Stimulated activated CD4-positive, alpha-beta T cell treated with anti-CD3 and anti-CD28 coated beads, Interleukin-15, amount 100 ng/mL, for 1 hour (primary cell): ENCODE measurements at places on chromosomes 3 and 15.
A peak's percentile ranks its signal among the peaks of the same experiment; 100 is the strongest.

GRCh38 chr15:101277038-101277822 is at the start of gene SELENOS:
TSS of gene SELENOS (minus strand) at chr15:101277485. CDS start at chr15:101277417, 68 bp downstream.
- peak; percentile 72 for DNase-seq

DNA sequence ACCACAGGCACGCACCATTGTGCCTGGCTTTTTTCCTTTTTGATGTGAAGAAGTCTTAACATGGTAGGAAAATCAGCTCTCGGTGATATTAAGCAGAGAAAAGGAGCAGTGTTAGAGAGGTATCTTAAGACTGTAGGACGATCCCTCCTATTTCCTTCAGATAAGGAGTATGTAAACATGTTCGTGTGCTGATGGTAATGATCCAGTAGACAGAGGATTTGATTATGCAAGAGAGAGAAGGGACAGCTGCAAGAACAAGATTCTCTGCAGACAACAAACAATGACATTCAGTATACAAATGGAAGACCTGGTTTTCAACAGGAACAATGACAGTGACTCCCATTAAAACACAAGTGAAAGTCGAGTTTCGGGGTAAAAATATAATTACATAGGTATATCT is 95.1 kb upstream of the MELTF start:
- DNase-seq, result no peak

DNA sequence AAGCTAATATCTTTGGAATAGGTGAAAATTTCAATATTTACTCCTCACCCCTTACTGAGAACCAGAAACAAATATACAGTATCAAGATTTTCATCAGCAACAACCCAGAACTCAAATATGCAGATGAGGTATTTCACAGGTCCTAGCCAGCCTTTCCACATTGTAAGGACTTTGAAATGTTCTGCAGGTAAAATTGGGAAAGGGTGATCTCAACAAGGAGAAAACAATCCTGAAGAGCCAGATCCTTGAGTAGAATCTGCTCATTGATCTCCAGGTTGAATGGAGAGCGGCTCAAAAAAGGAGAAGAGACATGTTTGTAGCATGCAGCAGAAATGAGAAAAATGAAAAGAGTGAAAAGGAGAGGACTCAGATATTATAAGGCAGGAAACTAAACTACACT is 493.3 kb upstream of the NAALADL2 start:
- DNase-seq, result no peak

GRCh38 chr3:114456742-114457141 is 162.9 kb downstream of the TIGIT start:
- no peak for DNase-seq

DNA sequence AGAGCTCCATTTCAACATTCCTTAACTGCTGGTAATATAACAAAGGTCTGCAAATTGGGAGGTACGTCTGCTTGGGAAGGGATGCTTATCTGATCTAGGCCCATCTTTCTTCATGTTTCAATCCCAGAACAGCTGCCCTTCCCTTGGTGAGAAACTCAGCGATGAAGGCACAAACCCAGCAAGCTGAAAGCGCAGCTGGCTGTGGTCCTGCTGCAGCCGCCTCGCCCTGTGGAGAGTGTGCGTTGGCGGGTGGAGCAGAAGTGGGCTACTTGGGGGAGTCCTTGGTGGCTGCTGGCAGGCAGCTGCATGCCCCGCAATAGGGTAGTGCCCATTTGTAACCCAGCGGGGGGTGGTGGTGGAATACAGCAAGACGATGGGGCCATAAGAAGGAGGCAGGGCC is 160.6 kb upstream of the WNT5A start:
- no peak for DNase-seq
